ENCODE measurements at places on chromosomes 16 and 17.

DNA sequence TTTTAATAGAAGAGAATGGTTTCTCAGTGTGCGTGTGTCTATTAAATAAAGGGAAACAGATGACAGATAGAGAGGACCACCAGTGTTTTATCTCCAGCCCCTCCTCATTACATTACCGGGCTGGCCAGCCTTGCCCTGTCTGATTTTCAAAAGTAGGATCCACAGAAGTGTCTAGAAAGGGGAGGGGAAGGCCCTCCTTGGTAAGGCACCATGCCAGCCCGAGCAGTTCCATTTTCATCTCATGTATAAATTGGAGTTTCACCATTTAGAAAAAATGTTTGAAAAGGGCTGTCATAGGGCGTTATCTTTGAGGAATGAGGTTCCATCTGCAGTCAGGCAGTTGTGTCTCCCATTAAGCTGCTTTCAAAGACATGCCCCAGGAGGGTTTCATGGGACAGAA lies 96.7 kb downstream of the SOCS1 start:
- no peak for DNase-seq

- no peak for DNase-seq
These were observed 5.7 kb upstream of the SLC4A1 start for GRCh38 chr17:44273607-44274006.

DNA sequence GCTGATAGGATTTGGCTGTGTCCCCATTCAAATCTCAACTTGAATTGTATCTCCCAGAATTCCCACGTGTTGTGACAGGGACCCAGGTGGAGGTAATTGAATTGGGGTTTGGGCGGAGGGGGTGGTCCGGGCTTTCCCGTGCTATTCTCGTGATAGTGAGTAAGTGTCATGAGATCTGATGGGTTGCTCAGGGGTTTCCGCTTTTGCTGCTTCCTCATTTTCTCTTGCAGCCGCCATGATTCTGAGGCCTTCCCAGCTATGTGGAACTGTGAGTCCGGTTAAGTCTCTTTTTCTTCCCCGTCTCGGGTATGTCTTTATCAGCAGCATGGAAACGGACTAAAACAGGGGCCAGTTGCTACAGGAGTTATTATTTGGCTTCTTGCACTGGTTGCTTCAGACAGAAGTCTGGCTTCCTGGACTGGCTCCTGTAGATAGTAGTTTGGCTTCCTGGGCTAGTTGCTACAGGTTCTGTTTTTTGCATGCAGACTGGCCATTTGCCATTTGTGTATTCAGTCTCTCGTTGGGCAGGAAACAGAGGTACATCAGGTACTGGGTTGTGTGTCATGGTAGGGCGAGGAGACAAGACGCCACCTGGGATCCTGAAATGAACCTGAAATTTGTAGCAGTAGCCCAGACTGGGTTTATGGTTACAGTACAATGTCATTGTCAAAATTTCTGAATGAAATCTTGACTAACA lies 32.6 kb downstream of the CNTNAP4 start:
- no peak for DNase-seq

GRCh38 chr16:3656491-3657468 lies 2.3 kb downstream of the DNASE1 start:
- DNase-seq = no peak

- no peak for DNase-seq
These were observed 25.2 kb downstream of the CD300A start for GRCh38 chr17:74491626-74492025.

- DNase-seq = no peak
These were observed 1.3 kb downstream of the SERPINF1 start for GRCh38 chr17:1762901-1763898.

GRCh38 chr17:35080536-35080935 lies 17.0 kb upstream of the RFFL start:
- DNase-seq = no peak

- DNase-seq = peak; percentile 49
These were observed 32.6 kb upstream of the MEOX1 start for GRCh38 chr17:43694081-43694870.

GRCh38 chr16:10965440-10966061 lies 21.2 kb downstream of the CLEC16A start:
- no peak for DNase-seq

DNA sequence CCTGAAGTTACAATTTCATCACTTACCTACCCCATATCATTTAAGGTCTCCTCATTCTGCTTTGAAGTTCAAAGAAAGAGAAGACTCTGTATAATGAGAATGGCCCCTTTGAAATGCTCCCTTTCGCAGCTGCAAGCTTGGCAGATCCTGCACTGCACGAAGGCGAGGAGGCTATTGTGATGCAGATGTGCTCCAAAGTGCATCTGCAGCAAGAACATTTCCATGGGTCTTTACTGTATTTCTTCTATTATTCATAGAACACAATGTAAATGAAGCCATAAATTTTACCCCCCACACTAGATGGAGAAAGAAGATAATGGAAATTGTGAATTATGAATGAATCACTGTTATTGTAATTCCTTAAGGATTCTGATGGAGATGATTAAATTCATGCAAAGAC lies 178.7 kb downstream of the CHD9NB start:
- DNase-seq = no peak

GRCh38 chr16:52034830-52035229 lies 512.1 kb downstream of the TOX3 start:
- DNase-seq = no peak

GRCh38 chr16:49411121-49411970 lies 37.7 kb downstream of the C16orf78 start:
- no peak for DNase-seq

GRCh38 chr16:77584205-77584859 lies 138.0 kb upstream of the NUDT7 start:
- no peak for DNase-seq

GRCh38 chr16:2209258-2210008 lies 1.2 kb downstream of the BRICD5 start:
- DNase-seq = no peak

DNA sequence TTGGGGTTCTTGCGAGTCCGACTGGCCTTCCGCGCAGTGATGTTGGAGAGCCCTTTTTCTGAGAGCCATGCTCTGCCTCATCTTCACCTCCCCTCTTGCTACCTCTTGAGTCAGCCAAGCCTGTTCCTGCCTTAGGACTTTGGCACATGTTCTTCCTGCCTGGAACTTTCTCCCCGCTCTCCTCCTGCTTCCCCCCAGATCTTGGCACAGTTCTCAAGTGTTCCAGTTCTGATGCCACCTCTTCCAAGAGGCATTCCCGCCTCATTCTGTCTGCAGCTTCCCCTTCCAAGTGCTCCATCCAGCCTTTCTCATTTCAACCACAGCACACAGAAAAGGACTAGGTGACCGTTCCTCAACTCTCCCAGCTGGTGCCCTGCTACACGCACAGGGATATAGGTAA lies 7.7 kb downstream of the AKAP1 start:
- no peak for DNase-seq

DNA sequence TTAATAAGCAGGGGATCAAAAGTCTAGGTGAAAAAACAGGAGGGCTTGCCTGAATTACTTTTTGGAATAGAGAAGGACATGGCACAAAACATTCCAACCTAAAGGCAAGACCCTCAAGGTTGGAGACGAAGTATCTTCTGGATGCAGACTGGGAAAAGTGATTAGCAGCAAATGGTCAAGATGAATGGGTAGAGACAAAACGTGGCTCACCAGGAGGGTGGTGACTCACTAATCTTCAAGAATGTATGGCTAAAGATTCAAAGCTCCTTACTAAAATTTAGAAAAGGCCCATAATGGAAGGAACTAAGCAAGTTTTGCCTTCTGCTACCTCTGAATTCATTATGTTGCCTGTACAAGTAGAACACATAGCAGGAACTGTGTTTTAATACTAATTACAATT lies 469.5 kb upstream of the RBFOX1 start:
- DNase-seq = no peak

DNA sequence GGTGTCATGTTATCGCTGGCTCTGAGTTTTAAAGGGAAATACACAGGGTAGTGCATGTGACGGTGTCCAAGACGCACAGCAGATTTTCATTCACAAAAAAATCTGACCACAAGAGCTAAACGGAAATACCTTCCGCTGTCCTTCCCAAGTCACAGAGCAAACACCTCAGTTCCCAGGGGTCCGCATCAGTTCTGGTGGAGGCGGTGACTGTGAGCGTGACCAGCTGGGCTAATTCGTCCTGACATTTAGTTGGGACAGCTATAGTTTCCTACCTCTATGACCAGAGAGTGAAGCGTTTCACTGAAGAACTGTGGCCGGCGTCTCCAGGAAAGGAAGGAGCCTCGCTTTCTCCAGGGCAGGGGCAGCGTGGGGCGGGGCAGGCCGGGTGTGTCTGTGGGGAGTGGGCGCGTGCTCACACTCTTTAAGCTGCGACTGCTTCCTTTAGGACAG lies 10.5 kb upstream of the FASN start:
- no peak for DNase-seq

GRCh38 chr17:80260791-80261158 lies at the start of gene RNF213:
Gene RNF213 (plus strand): TSS chr17:80260852. CDS start chr17:80263682, 2,830 bp downstream.
- DNase-seq = no peak

- DNase-seq = peak; percentile 8
These were observed 135.4 kb downstream of the KCNJ12 start for GRCh38 chr17:21511363-21512195.

GRCh38 chr17:66177048-66177447 lies 14.9 kb downstream of the CEP112 start:
- no peak for DNase-seq

GRCh38 chr17:77460514-77461046 lies 319.8 kb downstream of the SEC14L1 start:
- DNase-seq = no peak

GRCh38 chr16:47142486-47142820 lies 1.3 kb downstream of the NETO2 start:
- DNase-seq = no peak

GRCh38 chr17:44384823-44385286 lies 4.6 kb downstream of the ITGA2B start:
- DNase-seq = no peak

- no peak for DNase-seq
These were observed 20.9 kb upstream of the PYY start for GRCh38 chr17:43974382-43975266.

GRCh38 chr16:24749310-24749709 lies 19.9 kb downstream of the TNRC6A start:
- DNase-seq = no peak

- no peak for DNase-seq
These were observed 412.0 kb upstream of the CDH5 start for GRCh38 chr16:65954446-65954845.

DNA sequence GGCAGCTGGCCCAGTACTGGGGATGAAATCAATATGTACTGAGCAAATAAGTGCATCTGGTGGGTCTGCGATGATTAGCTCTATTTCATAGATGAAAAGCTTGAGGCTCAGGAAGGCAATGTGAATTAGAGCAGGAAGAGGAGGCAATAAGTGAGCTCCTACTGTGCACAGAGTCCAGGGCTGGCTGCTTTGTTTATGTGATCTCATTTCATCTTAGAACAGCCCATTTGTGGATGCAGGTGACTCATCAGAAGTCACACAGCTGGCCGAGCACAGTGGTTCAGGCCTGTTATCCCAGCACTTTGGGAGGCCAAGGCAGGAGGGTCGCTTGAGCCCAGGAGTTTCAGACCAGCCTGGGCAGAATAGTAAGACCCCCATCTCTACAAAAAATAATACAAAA lies 7.1 kb downstream of the TMEM114 start:
- no peak for DNase-seq

DNA sequence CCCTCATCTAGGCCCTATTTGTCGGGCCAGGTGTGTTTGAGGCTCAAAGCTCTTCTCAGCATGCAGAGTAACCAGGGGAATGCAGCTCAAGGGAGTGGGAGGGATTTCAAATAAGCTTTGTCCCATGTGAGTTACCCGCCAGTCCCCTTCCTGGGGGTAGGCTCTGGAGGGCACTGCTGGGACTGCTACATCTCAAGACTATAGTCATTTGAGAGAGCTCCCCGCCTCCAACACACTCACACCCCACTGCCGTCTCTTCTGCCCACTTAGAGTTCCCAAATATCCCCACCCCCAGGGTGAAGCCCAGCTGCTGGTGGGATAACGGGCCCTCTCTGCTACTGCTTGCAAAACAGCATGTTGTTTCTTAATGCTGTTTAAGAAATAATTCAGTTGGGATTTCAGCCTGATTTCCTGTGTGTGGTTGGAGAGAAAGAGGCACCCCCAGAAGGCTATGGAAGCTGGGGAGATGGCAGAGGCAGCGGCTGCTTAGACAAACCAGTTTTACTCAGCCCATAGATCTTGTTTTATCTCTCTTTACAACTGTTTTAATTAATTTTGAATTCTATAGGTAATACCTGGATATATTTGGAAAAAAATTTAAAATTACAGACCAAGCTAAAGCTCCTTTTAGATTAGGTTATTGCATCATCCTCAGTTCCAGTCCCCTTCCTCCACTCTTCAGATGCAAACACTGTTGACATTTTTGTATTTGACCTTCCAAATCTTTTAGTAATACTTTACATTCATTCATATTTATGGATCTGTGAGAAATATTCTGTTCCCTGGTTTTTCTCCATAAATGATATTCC lies 4.1 kb upstream of the MPO start:
- DNase-seq = no peak

DNA sequence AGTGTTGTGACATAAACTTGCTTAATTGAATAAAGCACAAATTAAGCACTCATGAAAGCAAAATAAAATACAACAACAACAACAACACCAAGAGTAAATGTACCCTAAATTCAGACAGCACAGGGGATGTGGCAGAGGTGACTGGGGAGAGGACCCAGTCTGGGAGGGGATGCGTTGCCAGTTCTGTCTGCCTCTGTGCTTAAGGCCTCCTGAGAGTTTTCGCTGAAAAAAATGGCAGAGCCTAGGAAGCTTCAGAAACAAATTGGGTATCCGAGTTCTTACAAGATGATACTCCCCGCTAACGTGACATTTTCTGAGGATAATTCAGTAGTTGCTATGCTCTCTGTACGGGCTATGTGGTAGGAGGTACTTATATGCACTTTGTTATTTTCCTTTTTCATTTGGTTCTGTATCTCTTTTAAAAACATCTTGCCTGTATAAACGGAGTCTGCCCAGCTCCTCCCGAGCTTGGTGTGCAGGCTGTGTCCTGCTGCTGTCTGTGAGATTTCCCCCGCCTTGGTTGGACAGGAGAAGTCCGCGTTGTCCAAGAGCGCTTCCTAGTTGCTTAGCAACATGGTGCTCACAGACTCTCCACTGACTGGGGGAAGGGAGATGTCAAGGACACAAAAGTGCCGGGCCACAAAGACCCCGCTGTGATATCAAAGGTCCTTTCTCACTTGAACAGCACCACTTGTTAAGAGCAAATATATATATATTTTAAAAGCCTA lies 134.2 kb upstream of the CPHXL start:
- DNase-seq = no peak

DNA sequence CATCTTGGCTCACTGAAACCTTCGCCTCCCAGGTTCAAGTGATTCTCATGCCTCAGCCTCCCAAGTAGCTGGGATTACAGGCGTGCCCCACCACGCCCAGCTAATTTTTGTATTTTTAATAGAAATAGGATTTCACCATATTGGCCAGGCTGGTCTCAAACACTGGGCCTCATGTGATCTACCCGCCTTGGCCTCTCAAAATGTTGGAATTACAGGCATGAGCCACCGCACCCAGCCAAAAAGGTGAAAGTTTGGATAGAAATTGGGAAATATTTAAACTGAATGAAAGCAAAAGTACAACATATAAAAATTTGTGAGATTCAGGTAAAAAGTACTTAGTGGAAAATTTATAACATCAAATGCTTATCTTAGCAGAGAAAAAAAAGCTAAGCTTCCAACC lies 52.9 kb upstream of the KIFC3 start:
- DNase-seq = no peak

GRCh38 chr16:49811644-49812334 lies 44.1 kb downstream of the ZNF423 start:
- DNase-seq = no peak

Measured in stimulated activated CD4-positive, alpha-beta T cell treated with anti-CD3 and anti-CD28 coated beads, Interleukin-1b, Interleukin-23, amount 100 ng/mL, for 1 hour (primary cell).